Stimulated activated CD4-positive, alpha-beta T cell treated with anti-CD3 and anti-CD28 coated beads, Interleukin-1b, Interleukin-23, amount 100 ng/mL, for 1 hour (primary cell): ENCODE measurements at places on chromosomes 6 and 20.

DNA sequence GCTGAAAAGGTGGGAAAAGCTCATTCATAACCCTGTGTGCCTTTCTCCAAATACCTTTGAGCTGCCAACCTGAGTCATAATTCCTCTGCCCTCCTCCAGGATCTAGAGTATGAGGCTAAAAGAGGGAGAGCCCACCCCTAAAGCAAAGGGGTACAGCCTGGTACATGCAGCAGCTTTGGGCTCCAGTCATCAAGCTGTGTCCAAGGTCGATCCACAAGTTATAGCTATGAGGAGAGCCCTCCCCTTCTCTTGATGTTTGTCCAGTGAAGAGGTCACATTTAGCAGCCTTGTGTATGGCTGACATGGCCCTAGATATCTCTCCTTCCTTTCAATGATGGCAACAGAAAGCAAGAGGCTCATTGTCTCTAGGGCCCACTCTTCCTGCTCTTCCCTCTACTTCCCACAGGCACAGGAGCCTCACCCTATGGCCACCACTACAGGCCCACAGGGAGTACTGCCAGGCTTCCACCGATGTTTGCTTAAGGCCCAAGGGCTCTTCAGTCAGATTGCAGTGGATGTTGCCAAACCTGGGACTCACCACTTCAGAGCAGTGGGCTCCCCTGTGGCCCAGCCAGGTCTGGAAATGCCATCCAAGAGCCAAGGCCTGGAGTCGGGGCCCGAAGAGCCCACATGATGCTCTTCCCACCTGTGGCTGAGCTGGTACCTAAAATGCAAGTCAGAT is 176.8 kb downstream of the CD83 start:
- DNase-seq, result no peak

GRCh38 chr6:150878347-150879213 is 13.1 kb downstream of the MTHFD1L start:
- no peak for DNase-seq

DNA sequence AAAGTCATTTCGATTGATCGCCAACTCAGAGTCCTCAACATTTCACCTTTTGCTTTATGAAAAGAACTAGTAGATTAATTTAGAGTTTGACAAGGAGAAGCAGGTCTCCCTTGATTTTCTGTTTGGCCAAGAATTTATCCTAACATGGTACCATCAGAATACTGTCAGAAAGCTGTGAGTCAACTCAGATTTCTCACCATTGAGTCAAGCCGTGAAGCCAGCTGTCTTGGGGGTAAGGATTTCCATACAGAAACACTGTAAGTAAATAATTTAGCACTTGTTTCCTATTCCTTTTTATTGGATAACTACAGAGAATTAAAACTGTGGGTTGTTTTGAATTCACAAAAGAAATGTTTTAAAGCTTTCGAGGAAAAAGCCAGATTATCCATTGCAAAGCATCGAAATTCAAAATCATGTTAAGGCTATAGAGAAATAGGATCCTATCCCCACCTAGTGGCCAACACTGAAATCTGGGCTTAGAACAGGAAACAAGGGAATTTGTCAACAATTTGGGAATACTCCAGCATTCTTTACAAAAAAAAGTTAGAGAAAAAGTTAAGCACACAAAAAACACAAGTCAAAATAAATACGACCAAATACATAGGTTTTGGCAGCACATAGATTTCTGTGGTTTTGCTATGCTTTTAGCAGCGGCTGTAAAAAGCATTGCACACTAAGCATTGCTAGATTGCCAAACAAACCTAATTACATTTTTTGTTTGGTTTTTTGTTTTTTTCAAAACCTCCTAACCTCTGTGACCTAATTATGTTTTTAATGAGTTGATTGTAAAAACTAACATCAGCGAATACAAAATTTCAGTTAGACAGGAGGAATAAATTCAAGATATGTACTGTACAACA is 44.2 kb downstream of the COL11A2 start:
- no peak for DNase-seq

- DNase-seq, result no peak
These were observed 20.4 kb downstream of the VNN1 start for GRCh38 chr6:132693478-132693877.

DNA sequence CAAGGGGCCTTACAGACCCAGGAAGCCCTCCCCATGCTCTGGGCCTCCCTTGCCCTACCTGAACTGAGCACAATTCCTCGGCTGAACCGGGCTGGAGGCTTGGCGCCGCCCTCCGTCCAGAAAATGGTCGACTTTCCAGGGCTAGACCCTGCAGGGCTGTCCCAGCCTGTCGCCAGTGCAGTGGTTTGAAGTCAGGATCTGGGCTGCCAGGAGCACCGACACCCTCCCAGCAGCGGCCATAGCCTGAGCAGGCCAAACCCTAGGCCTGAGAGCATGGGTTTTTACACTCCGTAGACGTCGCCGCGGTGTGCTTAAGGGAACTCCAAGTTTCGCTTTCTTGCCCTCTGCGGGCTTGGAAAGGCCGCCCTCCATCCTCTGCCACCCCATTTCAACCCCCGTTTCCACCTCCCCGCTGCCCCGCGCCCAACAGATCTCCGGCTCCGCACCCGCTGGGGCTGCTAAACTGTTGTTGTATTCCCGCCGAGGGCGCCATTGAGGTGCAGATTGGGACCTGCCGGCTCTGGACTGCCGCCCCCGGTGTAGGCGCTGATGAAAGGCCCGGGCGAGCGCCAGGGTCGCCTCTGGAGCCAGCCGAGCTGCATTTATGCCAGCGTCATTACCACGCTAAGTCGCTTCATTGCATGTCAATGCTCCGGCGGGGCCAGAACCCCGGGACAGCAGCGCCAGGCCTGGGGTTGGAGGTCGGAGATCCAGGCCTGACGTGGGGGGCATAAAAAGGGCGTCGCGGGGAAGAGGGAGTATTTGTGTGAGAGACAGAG is 2.2 kb upstream of the TFAP2A start:
- no peak for DNase-seq

DNA sequence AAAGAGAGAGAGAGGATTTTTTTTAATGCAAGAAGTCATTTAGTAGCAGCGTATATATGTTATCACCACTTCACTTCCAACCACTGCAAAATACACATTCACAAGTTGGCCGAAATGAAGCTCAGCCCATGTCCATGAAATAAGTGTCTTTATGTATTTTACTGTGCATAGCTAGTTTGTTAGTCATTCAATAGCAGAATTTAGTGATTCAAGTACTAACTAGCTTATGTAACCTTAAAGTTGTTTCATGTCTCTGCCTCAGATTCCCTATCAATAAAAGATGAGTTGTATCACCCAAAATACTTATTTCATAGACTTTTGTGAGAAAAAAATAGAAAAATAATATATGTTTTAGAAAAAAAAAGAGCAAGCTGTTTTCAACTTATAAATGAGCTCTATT is 153.7 kb upstream of the PRDM1 start:
- no peak for DNase-seq

- no peak for DNase-seq
These were observed 277.4 kb upstream of the JAG1 start for GRCh38 chr20:10951216-10951615.

DNA sequence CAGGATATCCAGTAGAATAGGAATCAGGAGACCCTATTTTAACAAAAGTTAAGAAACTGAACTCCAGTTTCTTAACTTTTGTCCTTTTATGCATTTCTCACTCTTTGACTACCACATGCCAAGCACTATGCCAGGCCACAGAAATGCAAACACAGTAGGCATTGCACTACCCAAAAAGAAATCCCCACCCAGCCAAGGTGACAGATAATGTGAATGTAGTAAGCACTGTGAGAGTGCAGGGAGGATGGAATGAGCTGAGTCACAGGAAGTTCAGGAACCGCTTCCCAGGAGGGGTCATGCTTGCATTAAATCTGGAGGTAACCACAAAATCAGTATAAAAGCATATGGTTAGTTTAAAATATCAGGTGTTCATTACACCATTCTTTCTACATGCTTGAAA is 20.1 kb upstream of the FAM83C start:
- DNase-seq, result no peak

GRCh38 chr6:107832151-107833056 is 8.3 kb upstream of the SCML4 start:
- DNase-seq, result no peak

- DNase-seq, result no peak
These were observed 189.1 kb downstream of the ZDHHC14 start for GRCh38 chr6:157570104-157570503.

DNA sequence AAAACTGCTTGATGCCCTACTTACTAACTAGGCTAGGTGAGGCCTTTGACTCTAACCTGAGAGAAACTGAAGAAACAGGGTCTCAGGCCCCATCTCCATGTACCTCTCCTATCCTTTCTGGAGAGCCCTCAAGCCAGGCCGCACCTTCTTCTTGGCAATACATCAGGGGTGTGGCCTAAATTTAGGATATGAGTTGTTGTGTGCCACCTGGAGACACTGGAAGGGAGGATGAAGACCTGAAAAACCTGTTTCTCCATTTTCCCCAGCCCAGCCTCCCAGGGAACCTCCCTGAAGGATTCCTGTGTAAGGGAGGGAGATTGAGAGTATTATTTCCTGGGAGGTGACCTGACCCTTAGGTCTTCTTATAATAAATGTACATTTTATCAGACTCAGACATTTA is 3.1 kb downstream of the LY6G6D start:
- DNase-seq, result no peak

GRCh38 chr6:148365041-148365440 is 22.4 kb downstream of the SASH1 start:
- DNase-seq, result no peak

GRCh38 chr20:38223743-38224100 is 36.8 kb downstream of the KIAA1755 start:
- DNase-seq, result no peak

GRCh38 chr6:20403766-20404640 is 2.3 kb downstream of the E2F3 start:
- DNase-seq, result peak; percentile 65

- DNase-seq, result no peak
These were observed 14.7 kb upstream of the CHD6 start for GRCh38 chr20:41632896-41633295.

DNA sequence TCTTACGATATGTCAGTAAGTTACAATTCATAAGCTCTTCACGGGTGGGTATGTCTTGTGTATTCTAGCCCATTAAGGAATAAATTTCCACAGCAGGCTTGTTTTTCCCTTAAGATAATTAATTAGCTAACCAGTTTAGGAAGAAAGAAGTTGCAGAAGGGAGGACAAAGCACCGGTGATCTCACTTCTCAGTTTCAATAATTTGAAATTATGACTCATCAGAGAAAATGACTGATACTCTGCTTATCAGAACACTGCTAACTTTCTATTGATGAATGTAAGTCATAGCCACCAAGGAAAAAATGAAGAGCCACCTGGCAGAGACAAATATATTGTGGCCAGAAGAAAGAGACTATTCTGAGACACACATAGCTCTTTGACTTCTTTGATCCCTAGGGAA is 35.0 kb upstream of the ENTPD6 start:
- no peak for DNase-seq

DNA sequence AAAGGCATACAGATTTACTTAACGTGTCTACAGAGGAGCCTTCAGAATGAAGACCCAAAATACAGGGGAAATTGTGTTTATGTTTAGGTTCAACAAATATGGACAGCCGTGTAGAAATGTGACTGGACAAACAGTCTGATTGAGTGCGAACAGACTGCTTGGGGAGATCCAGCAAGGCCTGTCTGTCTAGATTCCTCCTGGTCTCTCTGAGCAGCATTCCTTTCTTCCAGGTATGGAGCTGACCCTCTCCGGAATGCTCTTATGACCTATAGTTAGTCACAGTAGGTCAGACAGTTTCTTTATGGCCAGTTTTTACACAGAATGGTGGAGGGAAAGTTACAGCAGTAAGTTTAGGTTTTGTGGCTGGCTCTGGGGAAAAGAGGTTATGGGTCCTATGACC is 9.0 kb downstream of the RIN2 start:
- DNase-seq, result no peak
